ENCODE measurements at places on chromosomes 11 and 22. TPM values are rescaled to one million over a fixed set of nuclear protein-coding genes. Genes with fewer than 3 reads are reported as not detected.

GRCh38 chr11:64583296-64584262, 7.4 kb upstream of the SLC22A12 start:
- ATAC-seq: no peak

GRCh38 chr11:123166071-123166559, 28.9 kb downstream of the CLMP start:
- peak; percentile 53 for ATAC-seq

GRCh38 chr11:13852481-13852880, 110.0 kb upstream of the SPON1 start:
- ATAC-seq: no peak

- ATAC-seq: no peak
Measured at GRCh38 chr22:44430716-44431115, 67.3 kb downstream of the RTL6 start.

TPH1 gene
- total RNA-seq: 0.08 TPM

GRCh38 chr22:27752771-27753170, 48.8 kb downstream of the MN1 start:
- ATAC-seq: peak; percentile 93

DNA sequence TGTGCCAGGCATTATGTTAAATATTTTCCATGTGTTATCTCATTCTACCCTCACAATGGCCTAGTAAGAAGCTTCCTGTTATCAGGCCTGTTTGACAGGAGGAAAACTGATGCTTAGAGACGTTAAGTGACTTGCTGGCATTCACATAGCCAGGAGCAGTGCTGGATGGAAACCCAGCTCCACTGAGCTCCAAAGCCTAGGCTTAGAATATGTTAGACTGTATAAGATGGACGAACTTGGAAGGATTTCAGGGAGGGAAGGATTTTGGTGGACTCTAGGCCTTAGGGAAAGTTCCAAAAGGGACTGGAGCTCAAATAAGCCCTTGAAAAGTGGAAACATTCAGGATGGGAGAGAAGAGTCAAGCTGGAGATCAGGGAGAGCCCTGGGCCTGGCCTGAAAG, 2.1 kb downstream of the CD44 start:
- no peak for ATAC-seq

ARHGAP20 gene
- total RNA-seq: 2.6 TPM

DNA sequence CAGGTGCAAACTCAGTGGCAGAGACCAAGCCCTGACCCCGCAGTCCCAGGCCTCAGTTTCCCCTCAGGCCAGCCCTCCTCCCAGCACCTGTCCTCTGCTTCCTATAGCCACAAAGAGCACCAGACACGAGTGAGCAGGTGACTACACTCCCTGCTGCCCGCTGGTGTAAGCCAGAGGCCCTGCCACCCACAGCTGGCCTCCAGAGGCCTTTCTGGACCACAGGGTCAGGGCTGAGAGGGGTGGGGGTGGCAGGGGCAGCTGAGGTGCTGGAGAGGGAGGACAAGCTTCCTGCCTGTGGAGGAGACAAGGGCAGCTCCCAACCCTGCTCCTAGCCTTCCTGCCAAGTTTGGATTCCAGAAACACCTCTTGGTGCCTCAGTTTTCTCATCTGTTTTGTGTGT, 31.3 kb upstream of the WNT7B start:
- ATAC-seq: no peak

DNA sequence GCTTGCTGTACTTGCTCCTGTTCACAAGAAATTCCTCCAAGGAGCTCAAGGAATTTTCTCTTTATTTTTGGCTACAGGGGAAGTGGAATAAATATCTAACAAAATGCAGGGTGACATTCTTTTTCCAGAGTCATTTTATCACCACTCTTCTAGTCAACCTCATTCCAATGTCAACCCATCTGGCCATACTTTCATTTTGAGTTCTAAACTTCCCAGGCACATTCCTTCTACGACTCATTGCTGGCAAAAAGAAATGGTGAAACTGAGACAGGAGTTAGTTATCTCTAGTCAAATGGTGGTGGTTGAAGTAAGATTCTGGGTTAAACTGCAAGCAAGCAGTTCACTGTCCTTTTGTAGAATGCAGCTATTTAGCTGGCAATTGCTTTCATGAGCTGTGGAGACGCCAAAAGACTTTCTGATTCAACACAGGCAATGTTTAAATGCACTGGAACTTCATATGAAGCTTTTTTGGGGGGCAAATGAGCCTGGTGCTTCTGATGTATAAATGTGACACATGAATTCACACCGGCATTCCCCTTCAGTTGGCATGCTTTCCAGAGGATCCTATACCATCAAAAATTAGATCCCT, 304.6 kb downstream of the CADM1 start:
- no peak for ATAC-seq

DNA sequence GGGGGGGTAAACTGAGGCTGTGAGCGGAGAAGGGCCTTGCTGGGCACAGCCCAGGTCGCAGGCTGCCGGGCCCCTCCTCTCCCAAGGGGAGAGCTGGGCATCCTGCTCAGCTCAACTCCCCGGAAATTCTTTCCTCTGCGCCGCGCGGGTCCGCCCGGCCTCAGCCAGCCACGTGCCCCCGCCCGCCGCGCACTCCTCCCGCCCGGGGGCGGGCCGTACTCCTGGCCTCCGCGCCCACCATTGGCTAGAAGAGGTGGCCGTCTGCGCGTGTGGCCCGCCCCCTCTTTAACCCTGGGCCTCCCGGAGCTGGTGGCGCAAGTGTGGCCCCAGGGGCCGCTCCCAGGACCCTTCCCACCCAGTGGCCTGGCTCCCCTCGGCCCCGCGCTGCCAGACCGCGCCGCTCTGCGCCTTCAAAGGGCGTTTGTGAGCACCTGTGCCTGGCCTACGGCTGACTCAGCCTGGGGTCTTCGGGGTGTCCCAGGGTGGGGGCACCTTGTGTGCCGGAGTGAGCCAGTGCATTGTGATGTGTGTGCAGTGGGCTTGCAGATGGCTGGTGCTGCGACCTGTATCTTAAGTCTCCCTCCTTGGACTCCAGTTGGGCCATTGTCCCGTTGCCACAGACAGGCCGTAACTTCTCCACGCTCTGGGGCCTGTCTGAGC, 2.0 kb downstream of the MRGPRF start:
- ATAC-seq: peak; percentile 63

- ATAC-seq: no peak
Measured at GRCh38 chr11:61763930-61764605, 11.6 kb downstream of the MYRF start.

- no peak for ATAC-seq
Measured at GRCh38 chr11:93081694-93082093, 112.2 kb downstream of the MTNR1B start.

OR51E2 gene
- not detected for total RNA-seq

DNA sequence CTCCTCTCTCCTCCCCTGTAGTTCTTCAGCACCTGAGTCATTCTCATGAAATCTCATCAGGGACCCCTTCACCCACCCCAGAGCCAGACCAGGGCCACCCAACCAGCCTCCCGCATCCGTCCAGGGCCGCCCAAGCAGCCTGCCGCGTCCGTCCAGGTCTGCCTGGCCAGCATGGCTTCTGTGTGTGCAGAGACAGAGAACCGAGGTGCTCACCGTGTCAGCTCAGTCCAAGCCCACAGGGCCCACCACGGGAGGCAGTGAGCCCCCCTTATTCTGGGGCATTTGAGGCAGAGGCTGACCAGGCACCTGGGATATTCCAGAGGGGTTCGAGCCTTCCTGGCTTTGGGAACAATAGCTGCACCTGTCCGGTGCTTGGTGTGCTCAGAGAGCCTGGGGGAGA, 1117.3 kb downstream of the BRD1 start:
- no peak for ATAC-seq

GRCh38 chr22:40524392-40525249, 111.9 kb downstream of the MRTFA start:
- peak; percentile 40 for ATAC-seq

DNA sequence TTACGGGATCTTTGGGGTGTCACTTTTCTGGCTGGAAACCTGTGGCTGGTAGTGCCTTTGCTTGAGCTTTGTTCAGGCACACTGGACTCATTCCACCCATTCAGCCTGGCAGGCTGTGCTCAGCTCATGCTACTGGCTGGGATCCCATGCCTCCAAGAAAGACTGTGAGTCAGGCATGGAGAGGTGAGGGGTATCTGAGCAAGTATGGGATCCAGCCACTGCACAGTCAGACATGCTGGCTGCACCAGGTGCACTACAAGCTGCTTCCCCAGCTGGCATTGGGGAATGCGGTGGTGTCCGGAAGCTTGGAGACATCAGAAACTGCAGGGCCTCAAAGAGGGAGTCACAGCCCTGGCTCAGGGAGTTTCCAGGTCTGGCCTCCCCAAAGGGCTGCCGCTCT, 12.0 kb upstream of the MED17 start:
- peak; percentile 55 for ATAC-seq

- no peak for ATAC-seq
Measured at GRCh38 chr11:133977067-133977677, 20.4 kb upstream of the IGSF9B start.

- ATAC-seq: no peak
Measured at GRCh38 chr11:58301576-58301975, 33.5 kb upstream of the OR10W1 start.

DNA sequence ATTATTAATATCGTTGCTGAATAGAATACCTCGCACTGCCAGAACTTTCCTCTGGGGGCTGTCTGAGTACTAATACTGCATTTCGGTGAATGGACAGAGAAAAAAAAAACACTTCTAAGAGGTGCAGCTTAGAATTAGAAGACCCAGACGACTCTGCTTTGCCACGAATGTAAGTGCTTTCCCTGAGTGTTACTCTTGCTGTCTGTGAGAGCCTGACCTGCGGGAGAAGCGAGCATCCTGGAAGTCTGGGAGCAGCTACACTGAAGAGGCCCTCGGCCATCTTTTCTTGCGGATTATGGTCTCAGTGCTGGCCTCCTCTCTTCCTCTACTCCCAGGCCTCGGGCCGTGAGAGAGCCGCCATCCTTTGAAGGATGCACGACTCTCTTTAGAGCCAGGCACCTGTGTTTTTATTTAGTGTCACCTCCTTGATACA, 94.9 kb downstream of the SCN3B start:
- no peak for ATAC-seq

- no peak for ATAC-seq
Measured at GRCh38 chr11:35798423-35798822, 135.8 kb downstream of the TRIM44 start.

TRABD gene
- total RNA-seq: 32.6 TPM

GRCh38 chr11:30502305-30502704, 83.8 kb downstream of the MPPED2 start:
- no peak for ATAC-seq

DNA sequence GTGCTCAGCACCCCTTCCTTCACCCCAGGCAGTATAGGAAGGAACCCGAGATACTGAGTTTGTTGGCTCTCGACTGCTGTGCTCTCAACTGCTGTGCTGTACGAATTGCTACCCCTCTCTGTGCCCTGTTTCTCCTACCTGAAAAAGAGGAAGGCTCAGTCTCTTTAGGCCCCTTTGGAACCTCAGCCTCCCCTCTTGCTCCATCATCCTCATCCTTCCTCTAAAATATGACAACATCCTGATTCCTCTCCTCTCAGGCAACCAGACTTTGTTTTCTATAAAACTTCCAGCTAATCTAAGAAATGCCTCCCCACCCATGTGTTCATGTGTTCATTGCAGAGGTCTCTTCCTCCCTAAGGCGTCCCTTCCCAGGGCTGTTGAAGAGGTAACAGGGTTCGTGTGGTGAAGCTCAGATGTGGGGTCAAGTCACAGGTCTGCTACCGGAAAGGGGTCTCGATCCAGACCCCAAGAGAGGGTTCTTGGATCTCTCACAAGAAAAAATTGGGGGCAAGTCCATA, 35.5 kb upstream of the CD82 start:
- ATAC-seq: no peak

GRCh38 chr11:19811380-19811779, 98.7 kb downstream of the NAV2 start:
- ATAC-seq: no peak

- no peak for ATAC-seq
Measured at GRCh38 chr11:117725048-117725734, 71.8 kb downstream of the DSCAML1 start.

DNA sequence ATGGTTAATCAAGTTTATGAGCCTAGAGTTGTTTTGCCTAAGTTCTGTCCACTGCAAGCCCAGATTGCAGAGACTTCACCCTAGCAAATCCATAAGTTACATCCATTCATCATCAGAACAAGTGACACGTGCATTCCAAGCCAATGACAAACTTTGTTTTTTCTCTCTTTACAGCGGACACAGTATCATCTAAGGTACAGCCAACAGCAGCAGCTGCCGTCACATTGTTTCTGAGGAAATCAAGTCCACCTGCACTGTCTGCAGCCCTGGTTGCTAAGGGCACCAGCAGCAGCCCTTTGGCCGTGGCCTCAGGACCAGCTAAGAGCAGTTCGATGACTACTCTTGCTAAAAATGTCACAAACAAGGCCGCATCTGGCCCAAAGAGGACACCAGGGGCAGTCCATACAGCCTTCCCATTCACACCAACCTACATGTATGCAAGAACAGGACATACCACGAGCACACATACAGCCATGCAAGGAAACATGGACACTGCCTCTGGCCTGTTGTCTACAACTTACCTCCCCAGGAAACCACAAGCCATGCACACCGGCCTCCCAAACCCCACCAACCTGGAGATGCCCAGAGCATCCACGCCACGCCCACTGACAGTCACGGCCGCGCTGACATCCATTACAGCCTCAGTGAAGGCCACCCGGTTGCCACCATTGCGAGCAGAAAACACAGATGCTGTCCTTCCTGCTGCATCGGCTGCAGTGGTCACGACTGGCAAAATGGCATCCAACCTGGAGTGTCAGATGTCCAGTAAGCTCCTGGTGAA, 155.8 kb downstream of the C11orf91 start:
- no peak for ATAC-seq

GGT5 gene
- total RNA-seq: 5.0 TPM

PIM3 gene
- 50.5 TPM for total RNA-seq

CARNS1 gene
- total RNA-seq: 0.20 TPM

GRCh38 chr11:79342686-79343085, 98.1 kb downstream of the TENM4 start:
- no peak for ATAC-seq

DNA sequence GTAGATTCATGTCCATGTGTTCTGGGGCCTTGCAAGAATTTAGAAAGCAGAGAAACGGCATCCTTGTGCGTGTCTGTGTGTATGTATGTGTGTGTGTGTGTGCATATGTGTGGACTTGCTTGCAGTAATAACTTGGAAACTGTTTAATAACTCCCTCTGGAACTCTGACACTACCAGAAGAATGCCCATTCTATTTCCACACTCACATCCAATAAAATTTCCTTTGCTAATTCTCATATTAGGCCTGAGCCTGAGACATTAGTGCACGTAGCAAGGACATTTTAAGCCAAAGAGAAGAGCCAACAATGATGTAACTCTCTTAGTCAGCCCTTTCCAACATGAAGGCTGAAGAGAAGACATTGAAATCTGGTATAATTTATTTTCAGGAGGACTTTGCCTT, 3.2 kb downstream of the OR4D6 start:
- ATAC-seq: no peak

DNA sequence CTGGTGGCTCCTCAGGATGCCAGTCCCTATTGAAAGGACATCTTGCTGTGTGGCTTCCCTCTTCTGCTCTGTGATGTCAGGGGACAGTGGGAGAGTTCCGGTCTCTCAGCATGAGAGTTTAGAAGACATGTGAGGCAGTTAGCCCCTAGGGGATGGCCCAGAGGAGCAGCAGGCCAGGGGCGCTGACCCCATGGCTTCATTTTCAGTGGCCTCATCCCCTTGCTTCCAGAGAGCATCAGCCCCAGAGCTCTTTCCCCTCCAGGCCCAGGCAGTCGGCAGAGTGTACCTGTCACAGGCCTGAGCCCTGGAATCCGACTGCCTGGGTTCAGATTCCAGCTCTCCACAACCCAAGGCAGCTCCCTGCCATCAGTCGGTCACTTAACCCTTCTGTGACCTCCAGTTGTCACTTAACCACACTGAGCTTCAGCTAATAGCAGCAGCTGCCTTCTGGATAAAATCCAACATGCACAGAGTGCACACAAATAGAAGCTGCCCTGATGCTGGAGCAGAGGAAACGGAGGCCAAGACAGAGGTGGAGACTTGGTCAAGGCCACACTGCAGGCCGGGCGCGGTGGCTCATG, 14.1 kb upstream of the LRRC10B start:
- ATAC-seq: no peak
